Activated T-cell treated with anti-CD3 and anti-CD28 coated beads, Interleukin-2, amount 50 U/mL, for 72 hours (primary cell): ENCODE measurements at places on chromosomes 13 and 19.
A peak's percentile ranks its signal among the peaks of the same experiment; 100 is the strongest.

DNA sequence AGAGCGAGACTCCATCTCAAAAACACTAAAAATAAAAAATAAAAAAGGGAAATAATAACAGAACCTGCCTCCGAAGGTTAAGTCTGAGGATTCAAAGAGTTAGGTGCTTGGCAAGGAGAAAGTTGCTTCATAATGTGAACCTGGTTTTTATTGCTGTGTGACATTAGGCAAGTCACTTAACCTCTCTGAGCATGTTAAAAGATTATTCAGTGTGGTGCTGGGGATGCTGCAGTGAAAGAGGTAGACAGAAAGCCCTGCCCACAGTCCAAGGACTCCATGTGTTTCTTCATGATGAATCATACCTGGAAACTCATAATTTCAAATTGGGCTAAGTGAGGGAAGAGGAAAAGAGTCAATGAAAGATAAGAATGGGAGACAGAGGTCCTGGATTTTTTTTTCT lies 2.4 kb downstream of the IL27RA start:
- DNase-seq, result no peak

DNA sequence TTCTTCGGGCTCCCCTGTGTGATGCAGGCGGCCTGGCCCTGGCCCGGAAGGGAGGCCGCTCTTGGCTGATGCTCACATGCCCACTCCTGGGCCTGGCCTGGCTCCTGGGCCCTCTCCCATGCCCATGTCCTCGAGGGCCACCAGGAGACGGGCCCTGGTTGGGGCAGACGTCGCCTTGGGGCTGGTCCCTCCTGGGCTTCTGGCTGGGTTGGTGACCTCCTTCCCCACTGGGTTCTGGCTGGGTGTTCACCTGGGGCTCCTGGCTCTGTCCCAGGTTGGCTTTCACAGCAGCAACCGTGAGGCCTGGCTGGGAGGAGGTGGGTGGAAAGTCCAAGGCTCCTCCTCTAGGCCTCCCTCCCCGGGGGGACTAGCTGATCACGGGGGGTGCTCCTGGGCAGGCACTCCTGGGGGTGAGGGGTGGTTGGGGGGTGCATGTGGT lies 15.5 kb upstream of the SLC7A10 start:
- no peak for DNase-seq

GRCh38 chr19:30304540-30304939 lies 67.6 kb upstream of the ZNF536 start:
- no peak for DNase-seq

GRCh38 chr19:1264801-1265614 lies 4.1 kb upstream of the CIRBP start:
- no peak for DNase-seq

DNA sequence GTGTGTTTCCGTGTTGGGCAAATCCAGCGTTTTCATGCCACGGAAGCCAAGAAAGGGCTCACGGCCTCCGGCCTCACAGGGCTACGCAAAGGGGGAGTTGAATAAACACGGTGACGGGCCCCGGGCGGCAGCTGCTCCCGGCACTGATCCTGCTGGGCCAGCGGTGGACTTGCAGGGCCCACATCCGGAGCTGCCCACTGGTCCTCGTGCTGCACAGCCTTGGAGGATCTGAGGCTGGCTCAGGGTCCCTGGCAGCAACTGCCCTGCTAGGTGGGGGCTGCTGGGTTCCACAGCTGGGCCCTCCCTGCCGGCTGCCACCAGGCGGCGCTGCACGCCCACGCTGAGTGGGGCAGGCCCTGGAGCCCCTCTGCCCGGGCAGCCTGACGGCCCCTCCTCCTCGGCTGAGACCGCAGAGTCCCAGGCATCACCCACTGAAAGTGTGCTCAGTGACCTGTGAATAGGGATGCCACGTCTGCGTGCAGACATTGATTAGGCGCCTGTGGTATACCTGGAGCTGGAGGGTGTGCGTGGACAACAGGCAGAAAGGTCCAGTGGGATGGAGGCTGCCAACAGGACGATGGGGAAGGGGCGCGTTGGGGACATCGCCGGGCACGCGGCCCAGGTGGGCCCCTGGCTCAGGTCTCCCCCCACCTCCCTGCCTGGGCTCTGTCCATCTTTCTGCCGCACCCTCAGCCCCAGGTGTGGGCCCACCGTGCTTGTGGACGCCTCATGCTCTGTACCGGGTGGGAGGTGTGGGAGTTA lies 5.3 kb upstream of the HCN2 start:
- peak; percentile 72 for DNase-seq

DNA sequence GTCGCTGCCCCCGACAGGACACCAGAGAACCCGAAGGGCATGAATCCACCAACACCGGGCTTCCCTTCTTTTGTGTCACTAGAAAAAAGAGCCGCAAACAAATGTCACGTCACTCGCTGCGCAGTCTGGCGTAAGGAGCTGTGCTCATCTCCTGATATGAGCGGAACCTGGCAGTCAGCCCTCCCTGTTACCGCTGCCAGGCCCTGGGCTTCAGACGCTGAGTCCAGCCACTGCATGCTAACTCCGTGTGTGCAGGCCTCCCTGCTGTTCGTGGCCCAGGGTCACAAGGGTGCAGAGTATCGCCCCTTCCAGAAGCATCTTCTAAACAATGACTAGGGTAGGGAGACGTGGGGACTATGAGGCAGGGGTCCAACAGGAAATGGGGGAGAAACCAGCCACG lies 71.3 kb downstream of the SLC7A1 start:
- DNase-seq, result no peak

DNA sequence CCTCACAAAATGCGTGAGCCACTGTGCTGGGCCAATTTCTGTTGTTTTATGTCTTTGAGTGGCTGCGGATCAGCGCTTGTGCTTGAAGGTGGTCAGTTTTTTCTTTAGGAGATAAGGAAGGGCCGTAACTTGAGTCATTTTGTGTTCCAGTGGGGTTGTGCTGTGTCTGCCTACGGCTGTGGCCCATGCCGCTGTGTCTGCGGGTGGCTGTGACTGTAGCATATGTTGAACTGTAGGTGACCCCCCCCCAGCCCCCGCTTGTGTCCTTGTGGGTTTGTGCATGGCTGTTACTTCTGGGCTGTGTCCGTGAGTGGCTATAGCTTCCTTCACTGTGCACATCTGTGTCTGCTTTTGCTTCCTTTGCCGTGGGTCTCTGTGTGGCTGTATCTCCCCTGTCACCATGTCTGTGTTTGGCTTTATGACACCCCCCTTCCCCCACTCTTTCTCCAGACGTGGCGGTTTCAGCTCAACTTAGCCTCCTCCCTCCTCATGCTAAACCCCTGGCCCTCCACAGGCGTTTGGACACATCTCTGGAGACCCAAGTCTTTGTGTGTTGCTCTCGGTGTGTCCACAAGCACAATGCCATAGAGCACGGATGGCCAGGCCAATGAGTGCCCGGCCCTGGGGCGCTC lies 675 bp downstream of the PPP1R14A start:
- no peak for DNase-seq

GRCh38 chr19:11020982-11021759 lies 60.3 kb downstream of the SMARCA4 start:
- no peak for DNase-seq

DNA sequence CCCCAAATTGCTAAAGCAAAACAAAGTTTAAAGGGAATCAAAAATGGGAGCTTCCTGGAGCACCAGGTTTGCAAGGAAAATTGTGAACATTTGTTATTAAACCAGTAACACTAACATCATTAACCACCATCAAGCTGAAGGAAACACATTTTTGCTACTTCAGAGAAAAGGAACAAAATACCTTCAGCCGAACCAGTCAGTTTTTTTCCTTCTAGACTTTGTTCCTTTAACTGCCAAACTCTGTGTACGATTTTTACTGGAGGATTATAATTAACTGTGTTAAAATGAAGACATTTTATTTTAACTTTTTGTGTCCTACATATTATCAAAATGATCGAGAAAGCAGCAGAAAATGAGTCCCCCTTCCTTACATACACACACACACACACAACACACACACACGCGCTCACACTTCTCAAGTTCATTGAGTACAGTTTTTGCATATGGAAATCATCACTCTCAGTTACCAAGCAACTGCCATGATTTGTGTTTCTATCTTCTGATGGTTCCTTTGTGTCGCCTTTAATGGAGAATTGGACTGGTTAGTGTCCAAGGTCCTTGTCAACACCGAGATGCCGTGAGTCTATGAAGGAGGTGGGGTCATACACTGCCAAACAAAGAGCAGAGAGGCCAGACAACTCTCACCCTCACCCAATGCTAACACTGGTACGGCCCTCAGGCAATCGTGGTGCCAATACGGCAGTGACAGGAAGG lies 9.8 kb upstream of the SERP2 start:
- no peak for DNase-seq

- no peak for DNase-seq
Measured at GRCh38 chr13:47168618-47169017, 271.8 kb upstream of the HTR2A start.

- peak; percentile 65 for DNase-seq
Measured at GRCh38 chr19:15300533-15301197, 31.7 kb downstream of the BRD4 start.
